ENCODE measurements at places on chromosomes 7 and 10.

GRCh38 chr10:126432507-126432906, 44.2 kb upstream of the ADAM12 start:
- DNase-seq, result no peak

- no peak for DNase-seq
Observed at GRCh38 chr7:90574146-90574819, 21.8 kb upstream of the CDK14 start.

- no peak for DNase-seq
Observed at GRCh38 chr10:124641282-124642087, 102.7 kb downstream of the FAM53B start.

GRCh38 chr10:7184660-7185366, 226.0 kb downstream of the SFMBT2 start:
- no peak for DNase-seq

GRCh38 chr7:23696916-23697441, 13.0 kb upstream of the STK31 start:
- peak; percentile 32 for DNase-seq

DNA sequence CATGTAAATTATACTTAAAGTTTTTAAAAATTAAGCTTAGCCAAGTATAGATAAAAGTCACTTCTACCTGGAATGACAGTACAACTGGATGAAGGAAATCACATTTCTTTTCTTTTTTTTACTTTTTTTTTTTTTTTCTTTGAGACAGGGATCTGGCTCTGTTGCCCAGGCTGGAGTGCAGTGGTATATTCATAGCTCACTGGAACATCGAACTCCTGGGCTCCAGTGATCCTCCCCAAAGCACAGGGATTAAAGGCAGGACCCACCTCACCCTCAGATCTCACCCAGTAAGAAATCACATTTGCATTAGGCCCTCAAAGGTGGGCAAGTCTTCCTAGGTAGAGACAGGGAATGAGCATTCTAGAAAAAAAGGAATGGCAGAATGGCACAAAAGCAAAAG, 69.5 kb upstream of the C1GALT1 start:
- no peak for DNase-seq

- no peak for DNase-seq
Observed at GRCh38 chr10:32846974-32847373, 111.1 kb downstream of the ITGB1 start.

GRCh38 chr7:15607529-15608210, 45.9 kb upstream of the AGMO start:
- no peak for DNase-seq
